ENCODE measurements at places on chromosomes 3 and 15.

- no peak for DNase-seq
Measured at GRCh38 chr15:68658151-68658550, 79.4 kb downstream of the CORO2B start.

DNA sequence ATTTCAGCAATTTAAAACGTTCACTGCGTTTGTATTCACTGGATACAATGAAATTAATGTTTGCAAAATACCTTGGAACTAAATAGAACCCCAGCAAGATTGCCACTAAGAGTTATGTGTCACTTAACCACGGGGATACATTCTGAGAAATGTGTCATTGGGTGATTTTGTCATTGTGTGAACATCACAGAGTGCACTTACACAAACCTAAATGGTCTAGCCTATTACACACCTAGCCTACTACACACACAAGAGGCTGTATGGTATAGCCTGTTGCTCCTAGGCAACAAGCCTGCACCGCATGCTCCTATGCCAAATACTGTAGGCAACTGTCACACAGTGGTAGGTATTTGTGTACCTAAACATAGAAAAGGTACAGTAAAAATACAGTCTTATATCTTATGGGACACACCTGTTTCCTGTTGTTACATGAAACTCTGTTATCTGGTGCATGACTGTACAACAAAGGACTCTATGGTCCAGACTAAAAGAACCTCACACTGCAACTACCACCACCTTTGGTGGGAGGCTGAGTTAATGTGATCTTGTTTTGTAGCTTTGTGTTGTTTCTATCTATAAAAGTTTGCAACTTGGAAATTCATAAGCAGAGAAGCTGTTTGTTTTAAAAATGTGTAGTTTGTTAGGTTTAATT is 92.2 kb upstream of the NTRK3 start:
- no peak for DNase-seq

DNA sequence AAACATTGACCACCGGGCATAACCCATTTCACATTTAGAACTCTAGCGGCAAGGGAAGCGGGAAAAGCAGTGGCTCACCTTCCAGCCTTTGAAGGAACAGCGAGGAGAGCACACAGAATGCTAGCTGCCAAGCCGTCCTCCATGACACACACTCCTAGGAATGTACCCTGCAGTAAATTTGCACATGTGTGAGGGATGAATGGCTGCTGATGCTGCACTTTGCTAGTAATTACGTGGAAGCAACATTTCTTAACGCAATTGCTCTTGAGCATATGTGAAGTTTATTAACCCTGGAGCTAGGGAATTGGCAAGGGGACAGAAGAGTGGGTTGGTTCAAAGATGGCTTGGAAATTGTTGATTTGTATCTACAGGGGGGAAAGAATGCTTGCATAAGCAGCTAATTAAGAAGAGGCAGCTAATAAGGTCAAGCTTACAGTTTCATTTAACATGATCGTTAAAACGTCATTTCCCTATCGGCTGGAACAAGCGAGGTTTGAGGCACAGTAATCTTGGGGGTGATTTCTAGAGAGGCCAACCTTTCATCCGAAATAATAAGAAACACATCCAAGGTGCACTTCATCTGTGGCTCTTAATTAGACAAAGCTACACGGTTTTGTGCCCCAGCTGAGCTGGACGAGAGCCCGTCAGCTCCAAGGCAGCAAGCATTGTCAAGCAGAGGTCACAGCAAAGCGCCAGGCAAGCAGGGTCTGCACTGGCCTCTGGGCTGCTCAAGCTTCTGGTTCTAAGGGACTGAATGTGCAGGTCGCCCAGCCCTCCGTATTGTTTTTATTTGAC is 123.4 kb downstream of the CHSY1 start:
- no peak for DNase-seq

DNA sequence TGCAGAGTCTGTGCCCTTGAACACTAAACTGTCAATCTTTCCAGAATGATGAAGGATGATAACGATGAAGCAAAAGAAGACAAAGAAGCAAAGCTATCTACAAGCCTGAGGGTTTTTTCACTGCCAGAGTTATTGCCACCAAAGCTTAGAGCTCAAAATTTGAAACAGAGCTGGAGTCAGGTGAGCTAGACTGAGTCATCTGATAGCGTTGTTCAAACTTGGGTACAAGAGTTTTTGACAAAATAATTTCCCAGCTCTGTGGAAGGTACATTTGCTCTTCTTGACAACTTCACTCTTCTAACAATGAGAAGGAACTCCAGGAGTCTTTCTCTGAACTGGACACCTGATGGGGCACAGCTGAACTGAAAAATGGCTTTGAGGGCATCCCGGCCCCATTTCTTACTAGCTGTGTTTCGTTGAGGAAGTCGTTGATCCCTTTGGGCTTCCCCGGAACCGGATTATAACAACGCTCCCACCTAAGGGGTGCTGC is 715 bp downstream of the MCCC1 start:
- DNase-seq: no peak

DNA sequence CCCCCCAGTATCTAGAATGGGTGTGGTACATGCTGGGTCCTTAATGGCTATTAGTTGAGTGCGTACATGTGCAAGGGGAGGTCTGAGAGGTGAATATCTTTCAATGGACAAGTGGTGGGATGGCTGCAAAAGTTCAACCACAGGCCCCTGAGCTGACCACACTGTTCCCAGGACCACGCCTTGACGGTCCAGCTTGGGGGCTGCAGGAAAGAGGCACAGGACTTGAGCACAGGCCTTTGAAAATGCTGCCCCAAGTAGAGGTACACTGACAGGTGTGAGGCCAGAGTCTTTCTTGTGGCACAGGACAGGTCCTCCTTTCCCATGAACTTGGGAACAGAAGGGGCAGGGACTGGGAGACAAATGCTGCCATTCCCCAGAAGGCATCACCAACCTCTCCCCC is 24.0 kb downstream of the AMOTL2 start:
- DNase-seq: no peak

- DNase-seq: no peak
Measured at GRCh38 chr3:9420850-9421549, 23.6 kb downstream of the SETD5 start.

- DNase-seq: no peak
Measured at GRCh38 chr3:110856916-110857315, 214.7 kb upstream of the NECTIN3 start.

DNA sequence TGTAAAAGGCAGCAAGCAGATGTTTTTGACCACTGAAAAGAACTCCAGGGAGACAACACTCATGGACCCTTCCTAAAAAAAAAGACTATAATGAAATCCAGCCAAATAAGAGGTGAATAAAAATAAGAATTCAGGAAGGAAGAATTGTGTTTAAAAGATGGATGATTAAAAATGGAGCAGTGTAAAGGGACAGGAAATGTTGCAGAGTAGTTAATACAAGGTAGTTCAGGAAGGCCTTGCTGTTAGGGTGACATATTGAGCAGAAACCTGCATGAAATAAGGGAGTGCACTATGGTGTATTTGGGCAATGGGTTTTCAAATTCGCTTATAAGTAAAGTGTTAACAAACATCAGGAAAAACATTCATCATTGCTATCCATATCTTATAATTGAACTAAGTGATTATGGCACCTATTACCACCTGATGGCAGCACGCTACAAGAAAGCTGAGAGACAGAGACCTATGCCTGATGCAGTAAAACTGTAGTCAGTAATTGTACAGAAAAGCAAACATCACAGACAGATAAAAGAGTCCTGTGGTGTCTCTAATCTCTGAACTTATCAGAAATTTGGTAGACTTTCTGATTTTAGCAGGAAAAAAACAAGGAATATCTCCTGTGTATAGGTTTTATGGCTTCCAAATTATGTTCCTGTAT is 5.8 kb upstream of the DBR1 start:
- no peak for DNase-seq

- no peak for DNase-seq
Measured at GRCh38 chr3:120931593-120931992, 23.6 kb downstream of the STXBP5L start.

DNA sequence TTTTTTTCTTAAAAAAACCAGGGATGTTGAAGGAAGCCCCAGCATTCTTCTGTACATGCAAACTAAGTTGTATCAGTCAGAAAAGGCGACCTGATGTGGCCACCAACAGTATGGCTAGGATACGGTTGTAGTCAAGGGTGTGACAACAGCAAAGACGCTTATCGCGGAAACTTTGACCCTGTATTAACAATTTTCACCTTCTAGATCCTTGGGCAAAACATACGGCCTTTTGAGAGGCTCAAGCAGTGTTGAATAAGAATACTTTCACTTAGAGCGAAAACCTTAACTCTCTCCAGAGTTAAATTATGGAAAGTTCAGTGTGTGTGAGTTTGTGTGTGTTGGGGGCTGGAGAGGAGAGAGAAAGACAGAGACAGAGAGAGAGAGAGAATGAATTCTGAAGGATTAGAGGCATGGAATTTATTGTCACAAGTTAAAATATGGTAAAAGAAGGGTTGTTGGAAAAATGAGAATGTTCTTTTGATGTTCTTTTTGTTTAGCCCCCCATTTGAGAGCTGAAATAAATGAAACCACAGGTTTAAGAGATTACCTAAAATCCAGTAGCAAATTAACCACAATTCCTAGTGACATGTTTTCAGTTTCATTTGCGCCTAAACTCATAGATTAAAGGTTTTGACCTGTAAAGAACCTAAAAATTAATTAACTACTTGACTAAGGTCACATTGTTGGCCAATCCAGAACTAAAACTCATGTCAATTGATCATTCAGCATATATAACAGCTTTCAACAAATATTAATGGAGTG is 9.2 kb downstream of the ALCAM start:
- no peak for DNase-seq

- no peak for DNase-seq
Measured at GRCh38 chr3:157087373-157087772, 72.6 kb downstream of the CCNL1 start.

- DNase-seq: no peak
Measured at GRCh38 chr15:62108411-62108810, 41.6 kb downstream of the C2CD4A start.

DNA sequence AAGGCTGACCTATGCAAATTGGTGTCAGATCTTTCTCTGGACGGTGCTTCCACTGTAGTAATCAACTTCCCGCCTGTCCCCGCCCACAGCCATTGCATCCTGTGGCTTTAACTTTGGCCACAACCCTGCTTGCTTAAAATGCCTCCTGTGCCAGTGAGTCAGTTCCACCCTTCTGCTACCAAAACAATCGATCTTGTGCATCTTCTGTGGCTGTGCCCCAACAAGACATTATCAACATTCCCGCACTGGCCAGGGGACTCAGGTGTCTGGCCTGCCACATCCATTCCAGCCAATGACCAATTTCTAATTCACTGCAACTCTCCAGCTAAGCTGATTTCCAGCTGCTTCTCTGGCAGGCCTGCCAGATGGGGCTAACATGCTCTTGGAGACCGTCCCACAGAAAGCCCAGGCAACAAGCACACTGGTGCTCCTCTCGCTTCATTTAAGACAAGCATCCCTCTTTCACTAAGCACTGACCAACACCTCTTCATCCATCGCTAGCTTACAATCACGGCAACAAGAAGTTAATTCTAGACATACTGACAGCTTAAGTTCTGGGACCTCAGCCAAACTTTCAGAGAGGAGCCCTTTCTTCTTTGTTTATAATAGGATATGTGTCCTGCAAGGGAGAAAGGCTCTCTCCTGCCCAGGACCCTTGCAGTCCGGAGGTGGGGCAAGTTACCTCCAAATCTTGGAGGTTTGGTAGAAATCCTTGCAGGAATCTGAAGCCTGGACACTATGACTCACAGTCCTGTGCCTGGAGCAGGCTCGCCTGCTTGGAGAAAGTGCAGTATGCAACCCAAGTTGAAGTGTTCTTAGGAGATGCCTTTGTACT is 6.7 kb downstream of the CA12 start:
- peak; percentile 33 for DNase-seq

DNA sequence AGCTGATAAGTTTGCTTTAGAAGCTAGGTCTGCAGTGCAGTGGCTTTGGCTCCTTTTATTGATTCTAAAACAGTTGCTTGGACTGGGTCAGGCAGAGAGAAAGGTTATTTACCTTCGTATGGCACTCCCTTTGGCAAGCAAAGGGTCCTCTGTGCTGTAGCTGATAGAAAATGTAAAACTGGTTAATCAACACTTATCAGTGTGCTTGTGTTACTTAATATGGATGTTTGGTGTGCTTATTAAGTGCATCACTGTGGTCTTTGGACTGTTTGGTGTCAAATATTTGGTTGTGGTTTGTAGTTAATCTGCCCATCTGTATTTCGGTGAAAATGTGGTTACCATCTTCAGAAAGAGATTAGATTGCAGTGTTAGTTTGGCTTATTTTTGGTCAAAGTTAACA is 16.0 kb downstream of the UBE2E2 start:
- no peak for DNase-seq

DNA sequence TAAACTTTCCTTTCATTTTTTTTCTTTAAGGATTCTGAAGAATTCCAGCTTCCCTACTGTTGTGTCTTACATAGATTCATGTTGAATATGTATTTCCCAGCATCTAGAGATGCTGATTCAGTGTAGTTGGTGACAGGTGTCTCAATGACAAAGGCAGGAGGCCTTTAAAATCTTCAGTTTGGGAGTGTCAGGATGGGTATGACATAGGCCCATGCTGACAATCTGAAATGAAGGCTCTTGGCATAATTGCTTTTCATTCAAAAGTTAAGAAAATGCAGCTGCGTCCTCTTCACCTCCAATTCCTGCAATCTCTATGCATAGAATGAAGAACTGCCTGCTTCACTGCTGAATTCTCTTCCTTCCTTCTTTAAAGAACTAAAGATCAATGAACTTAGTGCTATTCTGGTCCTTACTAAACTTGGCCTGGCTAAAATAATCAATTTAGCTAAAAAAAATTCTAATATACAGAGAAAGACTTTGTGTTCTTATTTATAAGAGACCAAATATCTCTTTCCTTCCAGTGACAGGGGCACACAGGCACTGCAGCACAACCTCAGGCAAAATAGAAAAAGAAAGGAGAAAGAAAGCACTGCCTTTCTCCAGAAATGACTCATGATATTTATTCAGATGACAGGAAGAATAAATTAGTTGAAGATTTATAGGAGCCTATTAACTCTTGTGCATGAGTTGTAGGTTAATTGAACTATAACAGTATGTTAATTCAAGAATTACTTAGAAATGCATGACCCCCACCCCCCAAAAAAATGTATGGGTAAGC is 152.6 kb upstream of the GBE1 start:
- DNase-seq: no peak

All from activated T-cell treated with anti-CD3 and anti-CD28 coated beads for 48 hours (primary cell).